T-cell (primary cell): ENCODE measurements at places on chromosomes 4 and X.

- peak overlapping the region; percentile 78 for H3K27ac ChIP-seq
- DNase-seq: peak; percentile 27
- H3K4me1 ChIP-seq: peaks cover 43% of the 10 kb centered on the region
Observed at GRCh38 chrX:40644821-40645358, 2.5 kb downstream of the CXorf38 start.

- no peak within 1 kb of the TSS for H3K4me3 ChIP-seq
- no peak within 1 kb of the TSS for H3K27ac ChIP-seq
- H3K27me3 ChIP-seq: peaks cover 58% of the 10 kb centered on the region
- no peaks in the 10 kb centered on the region for H3K36me3 ChIP-seq
- no peak for DNase-seq
Observed at GRCh38 chrX:153885968-153886903, at the start of gene L1CAM. TSS of gene L1CAM (minus strand) at chrX:153886173. CDS start at chrX:153875836, 10,337 bp downstream.

DNA sequence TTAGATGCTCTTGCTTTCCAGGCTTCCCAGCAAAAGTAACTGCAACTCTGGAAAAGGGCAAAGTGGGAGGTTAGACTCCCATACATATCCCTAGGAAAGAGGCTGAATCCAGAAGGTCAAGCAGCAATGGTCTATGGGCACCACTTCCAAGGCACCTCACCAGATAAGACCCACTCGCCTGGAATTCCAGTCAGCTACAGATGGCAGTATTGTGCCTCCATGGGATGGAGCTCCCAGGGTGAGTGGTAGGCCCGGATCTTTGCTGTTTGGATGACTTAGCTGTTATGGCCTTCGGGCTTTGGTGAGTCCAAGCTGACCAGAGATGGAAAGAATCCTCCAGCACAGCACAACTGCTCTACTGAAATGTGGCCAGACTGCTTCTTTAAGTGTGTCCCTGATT lies 688.0 kb downstream of the PCDH19 start:
- DNase-seq: no peak
- no peaks in the 10 kb centered on the region for H3K36me3 ChIP-seq
- H3K4me3 ChIP-seq: no peak overlapping the region
- H3K4me1 ChIP-seq: no peaks in the 10 kb centered on the region
- H3K27me3 ChIP-seq: no peaks in the 10 kb centered on the region

GRCh38 chr4:18578307-18578706 lies 556.8 kb upstream of the LCORL start:
- DNase-seq: no peak
- H3K27me3 ChIP-seq: no peaks in the 10 kb centered on the region
- H3K4me1 ChIP-seq: no peaks in the 10 kb centered on the region
- no peak overlapping the region for H3K27ac ChIP-seq
- H3K4me3 ChIP-seq: no peak overlapping the region

- no peak overlapping the region for H3K27ac ChIP-seq
- H3K4me3 ChIP-seq: no peak overlapping the region
- DNase-seq: no peak
- H3K4me1 ChIP-seq: no peaks in the 10 kb centered on the region
- no peaks in the 10 kb centered on the region for H3K27me3 ChIP-seq
Observed at GRCh38 chr4:133355633-133356032, 206.5 kb downstream of the PCDH10 start.

DNA sequence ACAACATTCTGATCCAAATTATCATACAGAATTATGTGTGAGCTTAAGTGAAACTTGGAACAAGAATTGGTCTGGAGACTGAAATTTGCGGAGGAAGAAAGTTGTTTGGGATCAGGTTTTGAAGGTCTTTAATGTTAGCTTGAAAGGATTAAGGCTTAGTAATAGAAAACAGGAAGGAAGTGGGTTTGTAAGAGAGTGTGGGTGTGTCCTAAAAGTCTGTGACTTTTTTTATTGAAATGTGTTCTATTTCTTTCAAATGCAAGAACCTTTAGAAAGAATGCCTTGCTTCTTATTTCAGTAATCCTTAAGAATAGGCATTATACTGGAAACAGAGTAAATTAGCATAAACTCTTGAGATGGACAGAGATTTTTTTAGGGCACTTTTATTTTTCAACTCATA lies 198.0 kb downstream of the GALNTL6 start:
- H3K4me1 ChIP-seq: no peaks in the 10 kb centered on the region
- no peak overlapping the region for H3K4me3 ChIP-seq

DNA sequence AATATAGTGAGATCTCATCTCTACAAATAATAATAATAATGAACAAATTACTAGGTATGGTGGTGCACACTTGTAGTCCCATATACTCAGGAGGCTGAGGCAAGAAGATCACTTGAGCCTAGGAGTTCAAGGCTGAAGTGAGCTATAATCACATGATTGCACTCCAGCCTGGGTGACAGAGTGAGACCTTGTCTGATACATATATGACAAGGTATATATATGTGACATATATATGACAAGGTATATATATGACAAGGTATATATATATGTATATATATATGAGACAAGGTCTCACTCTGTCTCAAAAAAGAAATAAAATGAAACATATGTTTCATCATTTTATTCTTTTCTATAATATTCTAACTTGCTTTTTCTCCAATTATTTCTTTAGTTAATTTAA lies 278.1 kb upstream of the TET2 start:
- H3K27ac ChIP-seq: no peak overlapping the region
- no peaks in the 10 kb centered on the region for H3K4me1 ChIP-seq
- H3K36me3 ChIP-seq: no peaks in the 10 kb centered on the region

DNA sequence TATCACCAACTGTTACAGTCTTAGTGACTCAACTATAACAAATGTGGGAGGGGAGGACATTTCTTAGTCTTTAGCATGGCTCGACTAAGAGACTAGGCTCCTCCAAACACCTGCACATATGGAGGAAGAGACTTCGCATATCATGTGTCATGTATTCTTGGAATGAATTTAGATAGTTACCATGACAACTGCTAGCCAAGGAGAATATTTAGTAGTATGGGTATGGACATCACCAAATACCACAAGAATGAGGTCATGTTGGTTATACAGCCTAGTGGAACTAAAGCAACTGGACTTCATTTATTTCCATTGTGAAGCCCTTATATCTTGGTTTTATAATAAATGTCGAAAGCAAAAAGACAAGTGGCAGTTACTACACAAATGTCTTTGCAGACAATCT lies 512.3 kb downstream of the CFAP47 start:
- H3K27ac ChIP-seq: no peak overlapping the region
- no peaks in the 10 kb centered on the region for H3K36me3 ChIP-seq

- DNase-seq: no peak
- no peak overlapping the region for H3K27ac ChIP-seq
- no peaks in the 10 kb centered on the region for H3K4me1 ChIP-seq
- no peak overlapping the region for H3K4me3 ChIP-seq
Observed at GRCh38 chr4:59570860-59571476, 1629.2 kb upstream of the ADGRL3 start.

DNA sequence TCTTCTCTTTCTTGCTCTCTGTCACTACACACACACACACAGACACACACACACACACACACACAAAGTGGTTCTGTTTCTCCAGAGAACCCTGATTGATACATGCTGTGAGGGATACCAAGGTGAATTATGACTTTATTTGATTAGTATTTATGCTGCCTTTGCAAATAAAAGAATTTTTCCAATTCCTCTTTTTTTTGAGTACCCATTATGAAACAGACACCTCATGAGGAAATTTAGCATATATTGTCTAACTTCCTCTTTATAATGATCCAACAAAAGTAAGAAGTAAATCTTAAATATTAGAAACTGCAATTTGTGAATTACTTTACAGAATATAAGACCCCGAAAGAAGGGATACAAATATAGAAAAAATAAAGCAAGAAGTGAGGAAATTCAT lies 14.3 kb upstream of the RAB28 start:
- H3K36me3 ChIP-seq: no peaks in the 10 kb centered on the region
- peaks cover 4% of the 10 kb centered on the region for H3K27me3 ChIP-seq
- no peak overlapping the region for H3K27ac ChIP-seq
- H3K4me3 ChIP-seq: no peak overlapping the region

DNA sequence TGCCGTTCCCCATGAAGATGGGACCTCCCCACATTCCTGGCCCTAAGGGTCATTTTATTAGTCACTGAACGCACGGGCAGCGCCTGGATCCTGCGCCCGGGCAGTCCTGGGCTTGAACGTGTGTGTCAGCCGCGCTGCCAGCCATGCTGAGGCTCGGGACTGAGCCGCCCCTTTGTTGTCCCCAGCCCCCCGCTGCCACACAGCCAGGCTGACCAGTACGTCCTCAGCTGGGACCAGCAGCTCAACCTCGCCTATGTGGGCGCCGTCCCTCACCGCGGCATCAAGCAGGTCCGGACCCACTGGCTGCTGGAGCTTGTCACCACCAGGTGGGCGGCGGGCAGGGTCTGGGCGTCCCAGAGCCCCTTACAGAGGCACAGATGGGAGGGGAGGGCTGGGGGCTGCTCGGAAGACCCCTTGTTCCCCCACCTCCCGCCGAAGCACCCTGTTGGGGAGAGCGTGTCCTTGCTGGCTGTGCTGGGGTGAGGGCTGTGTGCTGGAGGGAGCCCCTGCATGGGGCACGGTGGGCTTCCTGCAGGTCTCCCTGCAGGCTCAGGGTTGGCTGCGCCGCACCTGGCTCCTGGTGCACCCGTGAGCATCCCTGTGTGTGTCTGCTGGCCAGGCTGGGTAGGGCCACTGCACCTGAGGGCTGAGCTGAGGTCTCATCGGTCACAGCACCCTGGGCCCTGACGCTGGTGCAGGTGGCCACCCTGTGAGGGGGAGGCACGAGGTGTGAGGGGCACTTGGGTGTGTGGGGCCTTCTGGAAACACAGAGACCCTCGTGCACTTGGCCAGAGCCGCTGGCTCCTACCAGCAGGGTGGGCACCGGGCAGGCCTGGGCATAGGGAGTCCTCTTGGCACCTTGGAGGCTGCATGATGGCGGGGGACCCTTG lies 1.0 kb downstream of the IDUA start:
- no peak overlapping the region for H3K27ac ChIP-seq
- DNase-seq: no peak
- H3K27me3 ChIP-seq: no peaks in the 10 kb centered on the region
- peaks cover 14% of the 10 kb centered on the region for H3K4me1 ChIP-seq
- H3K36me3 ChIP-seq: peaks cover 16% of the 10 kb centered on the region
- H3K4me3 ChIP-seq: peak overlapping the region; percentile 47

GRCh38 chrX:112048707-112049106 lies 33.9 kb downstream of the TRPC5 start:
- no peaks in the 10 kb centered on the region for H3K4me1 ChIP-seq
- H3K27ac ChIP-seq: no peak overlapping the region
- H3K27me3 ChIP-seq: no peaks in the 10 kb centered on the region
- H3K4me3 ChIP-seq: no peak overlapping the region
- H3K36me3 ChIP-seq: no peaks in the 10 kb centered on the region
- no peak for DNase-seq

DNA sequence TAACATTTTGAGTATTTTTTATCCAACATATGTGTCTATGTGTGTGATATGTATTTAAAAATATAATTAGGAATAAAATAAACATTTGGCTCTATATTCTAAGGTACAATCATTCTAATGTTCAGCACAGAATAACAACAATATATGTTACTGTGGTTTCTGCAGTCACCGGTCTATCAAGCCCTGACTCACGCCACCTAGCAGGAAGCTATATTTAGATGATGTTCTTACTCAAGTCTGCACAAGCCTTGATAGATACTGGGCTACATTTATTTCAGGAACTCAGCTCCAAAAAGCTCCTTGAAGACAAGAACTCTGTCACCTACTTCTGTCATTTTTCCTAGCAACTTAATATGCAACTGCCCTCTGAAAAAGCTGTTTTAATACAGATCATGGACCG lies 152.0 kb upstream of the FTHL17 start:
- H3K4me3 ChIP-seq: no peak overlapping the region
- no peaks in the 10 kb centered on the region for H3K36me3 ChIP-seq
- no peaks in the 10 kb centered on the region for H3K27me3 ChIP-seq
- H3K27ac ChIP-seq: no peak overlapping the region
- DNase-seq: no peak

DNA sequence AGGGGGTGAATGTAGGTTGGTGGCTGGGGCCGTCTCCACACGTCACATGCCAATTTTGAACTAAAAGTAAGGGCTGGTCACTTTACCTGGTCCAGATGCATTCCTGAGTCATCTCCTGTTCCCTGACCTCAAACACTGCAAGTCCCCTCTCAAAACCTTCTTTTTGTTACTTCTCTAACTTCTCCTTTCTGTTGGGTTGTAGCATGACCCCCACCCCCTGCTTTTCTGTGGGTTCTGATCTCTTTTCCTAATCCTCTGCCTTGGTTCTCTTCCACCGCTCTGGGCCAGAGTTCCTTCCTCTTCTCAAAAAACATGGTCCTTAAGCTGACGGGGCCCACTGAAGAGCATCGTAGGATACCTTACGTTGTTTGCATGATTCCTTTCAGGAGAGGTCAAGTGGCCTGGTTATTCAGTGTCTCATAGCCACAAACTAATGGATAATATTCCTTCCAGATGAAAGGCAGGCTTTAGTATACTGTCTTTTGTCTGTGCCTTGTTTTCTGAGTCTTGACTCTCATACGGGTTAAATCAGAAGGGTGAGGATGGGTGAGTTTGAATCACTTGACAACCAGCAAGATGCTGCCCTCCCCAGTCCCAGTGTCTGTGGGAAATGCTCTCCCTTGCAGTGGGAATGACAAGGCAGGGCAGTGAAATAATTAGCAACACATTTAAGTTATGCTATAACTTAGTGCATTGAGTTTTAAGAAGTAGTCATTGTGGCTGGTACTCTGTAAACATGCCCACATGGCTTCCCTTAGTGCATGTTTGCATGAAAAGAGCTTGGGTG lies 15.1 kb downstream of the SMS start:
- no peaks in the 10 kb centered on the region for H3K36me3 ChIP-seq
- no peak overlapping the region for H3K4me3 ChIP-seq
- no peak for DNase-seq
- no peak overlapping the region for H3K27ac ChIP-seq

DNA sequence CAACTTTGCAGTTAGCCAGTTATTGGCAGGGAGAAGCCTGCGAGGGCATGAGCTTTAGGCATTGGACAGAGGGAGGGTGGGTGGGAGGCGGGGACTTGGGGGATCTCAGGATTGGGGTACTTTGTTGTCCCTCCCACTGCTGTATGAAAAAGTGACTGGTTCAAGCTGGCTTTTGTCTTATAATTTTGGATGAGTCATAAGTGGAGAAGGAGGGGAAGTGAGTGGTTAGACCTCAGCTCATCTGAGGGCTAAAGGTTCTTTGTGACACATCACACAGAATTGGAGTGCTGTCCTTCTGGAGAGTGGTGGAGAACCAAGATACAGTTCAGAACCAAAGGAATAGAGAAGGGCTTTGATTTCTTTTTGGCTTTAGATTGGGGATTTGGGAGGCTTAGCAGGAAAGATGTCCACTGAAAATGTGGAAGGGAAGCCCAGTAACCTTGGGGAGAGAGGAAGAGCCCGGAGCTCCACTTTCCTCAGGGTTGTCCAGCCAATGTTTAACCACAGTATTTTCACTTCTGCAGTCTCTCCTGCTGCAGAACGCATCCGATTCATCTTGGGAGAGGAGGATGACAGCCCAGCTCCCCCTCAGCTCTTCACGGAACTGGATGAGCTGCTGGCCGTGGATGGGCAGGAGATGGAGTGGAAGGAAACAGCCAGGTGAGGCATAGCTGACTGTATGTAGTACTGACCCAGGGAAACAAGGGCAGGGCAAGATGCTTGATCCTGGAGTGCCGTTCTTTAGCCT lies at the start of gene SLC4A4:
SLC4A4 (plus strand) TSS at position 175 of the 748 bp plus-strand sequence.
- H3K36me3 ChIP-seq: no peaks in the 10 kb centered on the region
- no peaks in the 10 kb centered on the region for H3K27me3 ChIP-seq
- no peak within 1 kb of the TSS for H3K27ac ChIP-seq
- H3K4me3 ChIP-seq: no peak within 1 kb of the TSS

GRCh38 chr4:182600093-182600492 lies 317.1 kb downstream of the DCTD start:
- H3K27ac ChIP-seq: no peak overlapping the region
- H3K27me3 ChIP-seq: no peaks in the 10 kb centered on the region
- no peak overlapping the region for H3K4me3 ChIP-seq
- H3K4me1 ChIP-seq: no peaks in the 10 kb centered on the region
- no peak for DNase-seq
